ENCODE measurements at places on chromosomes 5 and 9.

GRCh38 chr5:113378959-113379541 lies 55.7 kb downstream of the TSSK1B start:
- DNase-seq: peak; percentile 30

- no peak for DNase-seq
These were observed 414.5 kb upstream of the ZNF608 start for GRCh38 chr5:125160787-125161502.

- DNase-seq: no peak
These were observed 12.4 kb downstream of the RAPGEF6 start for GRCh38 chr5:131622633-131623032.

DNA sequence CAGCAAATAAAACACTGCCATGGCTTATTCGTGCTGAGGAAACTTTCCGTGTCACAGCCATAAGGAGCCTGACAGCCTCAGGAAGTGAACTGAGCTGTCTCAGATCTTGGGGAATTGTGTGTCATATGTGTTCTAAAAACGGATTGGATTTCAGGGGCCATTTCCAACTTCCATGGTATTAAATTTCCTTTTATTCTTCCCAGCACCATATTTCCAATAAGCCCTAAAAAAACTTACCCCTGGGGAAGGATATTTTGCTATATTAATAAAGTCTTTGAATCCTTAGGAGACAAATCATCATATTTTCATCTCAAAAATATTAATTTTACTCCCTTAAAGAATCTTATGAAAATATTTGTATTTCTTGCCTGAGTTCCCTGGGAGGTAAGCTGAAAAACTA lies 93.9 kb downstream of the LHFPL2 start:
- DNase-seq: no peak

DNA sequence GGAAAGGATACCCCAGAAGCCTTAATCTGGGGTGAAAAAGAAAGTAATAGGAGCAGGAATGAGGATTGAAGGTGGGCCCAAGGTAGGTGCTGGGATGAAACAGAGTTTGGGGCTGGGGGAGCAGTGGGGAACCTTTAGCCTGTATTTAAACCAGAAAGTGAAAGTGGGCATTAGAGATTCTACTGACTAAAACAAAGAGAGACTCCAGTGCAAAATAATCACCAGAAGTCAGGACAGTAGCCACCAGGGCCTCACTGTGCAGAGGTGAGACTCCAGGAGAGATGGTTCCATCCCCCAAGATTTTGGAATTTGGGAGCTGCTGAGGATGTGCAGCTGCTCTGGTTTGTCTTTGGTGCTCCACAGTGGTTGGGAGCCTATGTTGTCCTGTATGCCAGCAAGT lies 13.1 kb downstream of the DNAJB5 start:
- no peak for DNase-seq

DNA sequence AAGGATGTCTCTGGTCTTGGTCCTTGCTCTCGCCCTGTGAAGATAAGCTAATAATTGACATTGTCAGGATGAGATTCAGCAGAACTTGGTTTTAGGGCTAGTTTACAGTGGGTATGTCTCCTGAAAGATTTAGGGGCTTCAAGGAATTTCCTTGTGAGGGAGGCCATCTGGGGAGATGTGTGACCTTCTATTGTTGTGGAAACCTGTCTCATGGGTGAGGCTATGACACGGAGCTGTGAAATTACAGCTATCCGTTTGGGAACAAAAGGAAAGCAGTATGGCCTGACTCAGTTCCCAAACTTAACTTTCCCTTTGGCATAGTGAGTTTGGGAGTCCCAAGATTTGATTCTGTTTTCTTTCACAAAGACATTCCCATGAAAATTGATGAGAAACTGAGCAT lies 142.0 kb downstream of the PARP8 start:
- no peak for DNase-seq

DNA sequence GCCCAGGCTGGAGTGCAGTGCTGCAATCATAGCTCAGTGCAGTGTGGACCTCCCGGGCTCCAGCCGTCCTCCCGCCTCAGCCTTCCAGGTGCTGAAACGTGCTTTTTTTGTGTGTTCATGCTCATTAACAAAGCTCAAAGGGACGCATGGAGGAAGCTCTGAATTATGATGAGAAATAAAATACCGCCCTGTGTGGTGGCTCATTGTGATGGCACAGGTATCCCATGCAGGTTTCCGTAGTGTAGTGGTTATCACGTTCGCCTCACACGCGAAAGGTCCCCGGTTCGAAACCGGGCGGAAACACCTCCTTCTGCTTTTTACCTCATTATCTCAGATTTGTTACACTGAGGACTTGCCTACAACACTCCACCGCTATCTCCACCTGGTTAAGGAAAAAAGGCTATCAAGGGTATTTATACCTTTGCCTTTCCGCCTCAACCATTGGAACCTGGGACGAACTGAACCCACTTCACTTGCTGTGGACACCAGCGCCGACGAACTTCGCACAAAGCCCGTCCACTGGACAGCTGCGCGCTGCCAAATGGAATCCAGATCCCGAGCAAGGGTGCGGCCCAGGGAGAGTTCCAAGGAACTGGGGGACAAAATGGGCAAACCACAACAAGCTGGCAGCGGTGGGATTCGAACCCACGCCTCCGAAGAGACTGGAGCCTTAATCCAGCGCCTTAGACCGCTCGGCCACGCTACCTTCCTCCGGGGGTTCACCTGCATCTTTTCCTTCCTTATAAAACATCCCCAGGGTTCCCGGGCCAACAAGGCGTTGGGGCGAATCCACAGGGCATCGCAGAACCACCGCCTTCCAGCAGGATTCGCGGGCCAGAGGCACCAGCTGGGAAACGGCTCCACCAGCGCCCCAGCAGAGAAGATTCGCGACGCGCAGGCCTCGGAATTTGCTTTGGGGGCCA lies 26.3 kb downstream of the OR2V2 start:
- DNase-seq: peak; percentile 48

GRCh38 chr5:149337736-149338135 lies 7.6 kb upstream of the GRPEL2 start:
- DNase-seq: no peak

- no peak for DNase-seq
These were observed 30.4 kb downstream of the KCNIP1 start for GRCh38 chr5:170534177-170534576.

- peak; percentile 44 for DNase-seq
These were observed 547 bp downstream of the NIPBL start for GRCh38 chr5:36876965-36877666.

- DNase-seq: no peak
These were observed 238.3 kb upstream of the EDIL3 start for GRCh38 chr5:84623019-84623418.

DNA sequence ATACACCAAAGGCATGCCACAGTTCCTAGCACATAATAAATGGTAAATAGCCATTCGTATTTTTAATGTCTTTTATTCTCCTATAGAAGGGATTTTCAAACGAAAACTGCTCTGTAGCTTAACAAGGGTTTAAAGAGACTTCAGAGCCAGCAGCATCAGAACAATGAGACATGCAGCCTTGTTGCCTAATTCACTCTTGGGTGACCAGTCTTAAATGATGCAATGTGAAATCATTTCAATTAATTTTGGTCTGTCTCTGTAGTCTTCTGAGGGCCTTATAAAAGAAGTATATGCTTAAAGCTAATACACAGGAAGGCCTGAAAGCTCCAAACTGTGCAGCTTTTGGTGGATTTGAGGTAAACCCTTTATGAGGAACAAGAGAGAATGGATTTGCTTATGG lies 888.8 kb upstream of the WWC1 start:
- no peak for DNase-seq

DNA sequence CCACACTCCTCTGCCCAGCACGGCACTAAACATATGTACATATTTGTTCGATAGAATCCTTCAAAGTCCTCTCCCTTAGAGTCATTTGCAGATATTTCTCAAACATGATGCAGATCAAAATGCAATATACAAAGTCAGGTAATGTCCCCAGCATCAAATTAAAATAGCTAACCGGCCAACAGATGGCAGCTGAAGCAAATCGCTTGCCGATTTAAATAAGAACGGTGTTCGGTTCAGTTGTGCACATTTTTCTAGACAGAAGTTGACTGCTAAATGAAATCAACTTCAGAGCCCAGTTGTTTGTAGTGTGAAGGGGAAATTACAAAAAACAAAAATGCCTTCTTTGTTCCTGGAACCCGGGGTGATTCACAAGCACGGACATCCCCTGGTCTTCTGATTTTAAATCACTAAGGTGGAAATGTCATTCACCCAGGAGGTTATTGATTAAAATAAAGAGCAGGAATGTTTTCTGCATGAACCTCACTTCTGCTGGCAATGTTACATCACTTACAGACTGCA lies 219.2 kb downstream of the EBF1 start:
- DNase-seq: no peak

- no peak for DNase-seq
These were observed 216.3 kb downstream of the ISL1 start for GRCh38 chr5:51599587-51599986.

DNA sequence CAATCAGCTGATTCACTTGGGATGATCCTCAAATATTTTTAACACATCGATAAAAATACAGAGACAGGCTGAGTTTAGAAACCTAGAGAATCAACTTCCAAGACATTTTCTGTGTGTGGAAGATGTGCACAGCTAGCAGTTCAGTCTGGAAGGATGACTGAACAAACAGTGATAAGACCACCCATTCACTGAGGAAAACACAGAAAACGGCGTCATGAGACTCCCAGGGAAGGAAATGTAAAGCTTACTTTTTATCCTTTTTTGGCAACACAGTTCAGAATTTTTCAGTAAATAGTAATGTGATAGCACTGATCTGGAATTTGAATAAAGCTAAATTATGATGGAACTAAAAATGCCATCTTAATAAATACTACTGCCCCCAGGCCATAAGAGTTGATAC lies 277.6 kb downstream of the SEMA5A start:
- DNase-seq: no peak

Measured in activated T-helper 9 cell treated with anti-CD3 and anti-CD28 coated beads, Interleukin-2, amount 50 U/mL, for 16 hours (primary cell).